Glutamatergic neuron (in vitro differentiated cells): ENCODE measurements at places on chromosomes 2 and 18.
A peak's percentile ranks its signal among the peaks of the same experiment; 100 is the strongest.

DNA sequence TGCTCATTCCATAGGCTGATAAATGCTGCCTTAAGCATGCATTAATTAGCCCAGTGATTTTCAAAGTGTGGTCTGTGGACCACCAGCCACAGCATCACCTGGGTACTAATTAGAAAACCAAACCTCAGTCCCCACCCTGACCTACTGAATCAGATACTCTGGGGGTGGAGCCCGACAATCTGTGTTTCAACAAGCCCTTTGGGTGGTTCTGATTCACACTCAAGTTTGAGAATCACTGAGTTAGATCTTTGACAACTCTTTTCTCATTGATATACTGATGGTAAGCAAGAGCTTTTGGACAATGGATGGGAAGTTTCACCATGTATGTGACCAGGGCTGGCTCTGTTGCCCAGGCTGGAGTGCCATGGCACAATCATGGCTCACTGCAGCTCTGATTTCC lies 95.9 kb downstream of the ZCCHC2 start:
- DNase-seq: no peak

GRCh38 chr2:210528716-210529115 lies 27.7 kb upstream of the CPS1 start:
- no peak for DNase-seq

DNA sequence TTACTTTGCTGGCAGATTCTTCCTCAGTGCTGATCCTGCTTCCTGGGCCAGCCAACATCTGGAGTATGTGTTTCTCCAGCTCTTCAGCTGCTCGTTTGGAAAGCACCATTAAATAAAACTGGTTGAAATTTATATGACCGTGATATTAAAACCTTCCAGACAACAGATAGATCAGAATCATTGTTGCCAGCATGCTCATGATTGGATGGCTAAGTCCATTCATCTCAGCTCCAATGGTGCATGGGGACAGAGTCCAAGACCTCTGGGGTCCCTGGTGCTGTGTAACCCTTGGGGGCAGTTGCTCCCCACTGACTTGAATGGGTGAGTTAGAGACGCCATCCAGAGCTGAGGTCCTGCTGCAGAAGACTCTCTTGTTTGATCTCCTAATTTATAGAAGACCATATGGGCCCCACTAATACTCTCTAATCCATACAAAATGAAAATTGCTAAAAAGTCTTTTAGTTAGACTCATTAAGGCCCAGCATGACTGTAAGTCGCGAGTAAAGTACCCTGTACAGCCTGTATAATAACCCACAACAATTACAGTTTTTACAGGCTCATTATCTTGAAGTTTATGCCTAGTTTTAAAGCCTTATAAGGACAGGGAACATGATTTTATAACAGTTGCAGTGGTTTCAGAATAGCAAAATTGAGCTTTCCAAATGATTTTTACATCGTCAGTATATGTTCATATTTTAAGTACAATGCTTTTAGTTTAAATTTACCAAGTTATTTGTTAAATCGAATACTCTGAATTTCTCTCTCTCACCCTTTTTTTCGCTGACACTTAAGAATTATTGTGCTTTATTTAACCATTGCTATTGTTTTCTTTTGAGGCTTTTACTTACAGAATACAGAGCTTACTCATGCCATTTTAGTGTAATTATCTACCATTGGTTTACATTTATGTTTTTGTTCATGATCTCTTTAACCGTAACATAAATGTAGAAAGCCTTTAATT lies 60.0 kb downstream of the CABLES1 start:
- no peak for DNase-seq

- DNase-seq: peak; percentile 48
These were observed 910.4 kb upstream of the GYPC start for GRCh38 chr2:125745514-125745913.

GRCh38 chr2:223439786-223440185 lies 162.4 kb downstream of the SCG2 start:
- DNase-seq: no peak

- peak; percentile 62 for DNase-seq
These were observed 684.0 kb upstream of the ZEB2 start for GRCh38 chr2:145203891-145204290.
